AG08395 (cell line): ENCODE measurements at places on chromosomes 6 and 20.
A peak's percentile ranks its signal among the peaks of the same experiment; 100 is the strongest.

DNA sequence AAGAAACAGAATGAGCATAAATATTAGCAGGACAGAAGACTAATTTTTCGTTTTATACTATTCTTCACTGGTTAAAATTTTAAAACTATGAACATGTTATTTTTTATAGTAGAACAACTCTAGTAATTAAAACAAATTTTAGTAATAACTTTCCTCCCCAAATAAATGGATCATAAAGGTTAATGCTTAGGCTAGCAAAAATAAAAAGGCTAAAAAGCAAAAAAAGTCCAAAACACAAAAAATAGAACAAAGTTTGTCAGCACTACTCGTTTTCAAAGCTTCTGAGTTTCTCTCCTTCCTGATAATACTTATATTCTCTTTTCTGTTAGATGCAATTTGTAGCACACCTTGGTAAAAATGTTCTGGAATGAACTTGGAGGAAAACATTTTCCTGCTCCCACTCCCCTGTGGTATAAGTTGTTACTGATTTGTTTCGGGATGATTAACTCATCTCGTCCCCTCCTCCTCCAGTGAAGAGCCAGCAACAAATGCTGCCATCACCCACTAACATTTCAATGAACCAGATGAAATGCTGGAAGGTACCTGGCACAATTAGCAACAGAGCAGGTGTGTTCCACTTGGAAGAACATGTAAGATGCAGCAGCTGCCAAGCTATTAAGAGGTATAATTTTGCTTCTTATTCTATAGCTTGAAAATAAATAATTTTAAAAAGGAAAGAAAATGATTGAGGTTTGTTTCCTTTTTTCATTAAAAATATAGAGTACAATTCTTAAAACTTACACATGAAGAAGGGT lies 130.5 kb downstream of the MYB start:
- DNase-seq, result no peak

DNA sequence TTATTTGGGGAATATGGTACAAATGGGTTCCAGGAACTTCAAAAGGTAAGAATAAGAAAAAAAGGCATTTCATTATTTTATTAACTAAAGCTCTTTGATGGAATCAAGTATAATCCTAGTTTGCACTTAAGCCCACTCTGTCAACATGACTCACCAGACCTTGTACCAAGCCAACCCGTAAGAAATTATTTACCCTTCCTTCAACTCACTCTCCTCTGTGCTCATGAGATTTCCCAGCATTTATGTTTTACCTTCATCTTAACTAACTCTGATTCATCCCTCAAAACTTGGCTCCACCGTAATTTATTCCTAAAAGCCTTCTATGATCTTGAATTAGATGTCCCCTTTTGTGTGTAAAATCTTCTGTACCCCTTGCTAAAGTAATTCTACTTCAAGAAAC lies 308.7 kb downstream of the PKHD1 start:
- DNase-seq, result no peak

GRCh38 chr6:37432590-37432915 lies 468 bp upstream of the CMTR1 start:
- DNase-seq, result no peak

DNA sequence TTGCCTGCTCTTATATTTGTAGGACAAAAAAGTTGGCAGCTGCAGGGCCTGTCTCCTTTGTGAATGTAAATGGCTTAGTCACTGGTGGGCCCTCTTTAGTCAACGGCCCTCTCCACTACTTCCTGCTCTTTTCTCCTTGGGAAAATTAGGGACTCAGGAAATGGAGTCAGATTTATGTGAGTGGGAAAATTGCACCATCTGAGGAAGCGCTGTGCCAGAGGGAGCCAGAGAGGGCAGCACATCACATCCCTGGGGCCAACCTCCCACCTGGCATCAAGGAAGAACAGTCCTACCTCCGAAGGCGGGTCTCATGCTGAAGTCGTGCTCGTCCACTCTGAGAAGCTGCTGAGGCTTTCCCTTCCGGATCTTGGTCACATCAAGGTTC lies 15.6 kb downstream of the GABRR2 start:
- no peak for DNase-seq

DNA sequence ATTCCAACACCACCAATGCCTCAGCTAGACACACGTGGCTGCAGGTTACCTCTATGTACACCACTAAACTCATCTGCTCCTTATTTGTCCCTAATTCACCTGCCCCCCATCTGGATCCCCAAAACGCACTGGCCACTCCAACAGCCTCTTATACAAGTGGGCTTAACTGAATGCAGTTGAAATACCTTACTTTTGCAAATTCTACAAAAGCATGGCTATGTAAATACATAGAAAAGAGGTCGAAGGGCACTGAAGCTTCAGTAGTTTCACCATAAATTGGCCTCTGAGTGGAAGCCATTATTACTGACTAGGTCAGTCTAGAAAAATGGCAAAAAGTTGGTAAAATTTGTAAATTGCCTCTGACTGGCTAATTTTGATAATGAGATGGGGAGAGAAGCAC lies 11.1 kb upstream of the PPP1R3G start:
- no peak for DNase-seq

DNA sequence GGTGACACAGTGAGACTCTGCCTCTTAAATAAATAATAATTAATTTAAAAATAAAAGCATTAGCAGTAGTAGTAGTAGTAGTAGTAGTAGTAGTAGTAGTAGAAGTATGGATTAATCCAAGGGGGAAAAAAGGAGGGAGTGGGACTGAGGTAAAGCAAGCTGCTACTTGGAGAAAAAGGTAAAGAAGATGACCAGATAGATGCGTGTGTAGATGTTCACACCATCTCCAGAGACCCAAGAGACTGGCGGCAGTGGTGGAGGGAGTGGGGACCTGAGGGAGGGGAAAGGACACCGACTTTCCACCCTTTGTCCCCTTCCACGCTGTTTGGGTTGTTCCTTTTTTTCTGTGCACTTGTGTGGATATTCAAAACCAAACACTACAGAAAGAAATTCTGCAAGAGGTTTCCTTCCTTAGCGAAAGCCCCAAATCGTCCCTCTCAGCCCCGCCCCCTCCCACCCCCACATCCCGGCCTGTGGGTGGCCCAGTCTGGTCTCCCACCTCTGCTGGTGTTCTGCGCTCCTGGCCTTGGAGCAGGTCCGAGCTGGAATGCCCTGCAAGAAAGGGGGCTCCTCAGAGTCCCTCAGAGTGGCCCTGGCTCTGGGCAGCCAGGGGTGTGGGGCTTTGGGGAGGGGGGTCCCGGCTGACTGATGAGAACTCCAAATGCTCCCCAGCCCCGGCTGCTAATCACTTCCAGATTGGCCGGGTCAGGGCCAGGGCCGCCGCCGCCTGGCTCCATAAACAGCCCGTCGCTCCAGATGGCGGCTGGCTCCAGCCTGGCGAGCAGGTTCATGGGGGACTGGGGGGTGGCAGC lies 60.2 kb downstream of the UBE2V1 start:
- DNase-seq, result no peak

- peak; percentile 53 for DNase-seq
Observed at GRCh38 chr20:35151736-35152135, 4.6 kb upstream of the EDEM2 start.

DNA sequence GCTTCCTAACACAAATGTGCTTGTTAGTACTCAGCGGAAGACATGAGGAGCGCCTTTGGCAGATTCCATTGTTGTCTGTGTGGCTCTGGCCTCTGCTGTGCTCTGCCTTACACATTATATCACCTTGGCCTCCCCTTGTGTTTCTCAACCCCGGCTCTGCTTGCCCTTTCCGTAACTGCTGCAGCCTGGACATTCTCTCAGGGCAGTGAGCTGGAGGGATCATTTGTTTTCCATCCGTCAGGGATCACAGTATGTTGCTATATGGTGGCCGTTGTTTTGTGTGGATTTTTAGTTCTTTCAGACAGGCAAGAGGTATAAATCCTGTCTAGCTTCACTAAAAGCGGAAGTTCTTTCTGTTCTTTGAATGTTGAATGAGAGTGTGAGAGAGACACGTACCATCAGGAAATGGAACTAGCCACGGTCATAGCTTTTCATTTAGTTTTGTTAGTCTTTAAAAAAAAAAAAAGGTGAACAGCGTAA lies 175.1 kb downstream of the JARID2 start:
- no peak for DNase-seq

GRCh38 chr6:11202513-11203305 lies 29.8 kb downstream of the NEDD9 start:
- no peak for DNase-seq

DNA sequence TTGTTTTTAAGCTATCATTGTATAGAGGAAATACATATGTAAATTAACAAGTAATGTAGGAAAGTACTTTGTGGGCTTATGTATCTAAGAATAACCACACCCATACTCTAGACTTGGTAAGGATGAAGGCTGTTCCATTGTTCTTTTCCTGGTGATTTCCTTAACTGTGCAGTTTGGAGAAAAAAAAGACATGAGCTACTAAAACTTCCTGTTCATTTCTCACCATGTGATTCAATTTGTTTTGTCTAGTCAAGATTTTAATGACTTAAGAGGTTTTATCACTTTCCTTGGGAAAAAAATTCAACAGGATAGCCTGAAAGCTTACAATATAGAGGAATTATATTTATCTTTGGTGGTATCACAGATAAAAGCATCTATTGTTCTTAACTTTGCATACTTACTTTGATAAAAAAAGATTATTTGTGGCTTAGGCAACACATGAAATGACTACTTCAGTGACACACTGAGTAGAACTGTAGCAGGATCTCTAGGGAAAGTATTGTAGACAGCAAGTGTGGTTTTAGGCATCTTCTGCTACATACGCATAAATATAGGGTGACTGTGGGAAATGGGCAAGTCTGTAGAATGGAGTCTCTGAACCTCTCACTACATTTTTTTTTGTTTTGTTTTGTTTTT lies 80.3 kb downstream of the GJA1 start:
- no peak for DNase-seq

- no peak for DNase-seq
Observed at GRCh38 chr20:62535282-62535811, 59.6 kb upstream of the GATA5 start.

- DNase-seq, result no peak
Observed at GRCh38 chr6:137056121-137056880, 11.5 kb upstream of the IL20RA start.

- DNase-seq, result no peak
Observed at GRCh38 chr6:80144753-80145315, 38.4 kb downstream of the BCKDHB start.

DNA sequence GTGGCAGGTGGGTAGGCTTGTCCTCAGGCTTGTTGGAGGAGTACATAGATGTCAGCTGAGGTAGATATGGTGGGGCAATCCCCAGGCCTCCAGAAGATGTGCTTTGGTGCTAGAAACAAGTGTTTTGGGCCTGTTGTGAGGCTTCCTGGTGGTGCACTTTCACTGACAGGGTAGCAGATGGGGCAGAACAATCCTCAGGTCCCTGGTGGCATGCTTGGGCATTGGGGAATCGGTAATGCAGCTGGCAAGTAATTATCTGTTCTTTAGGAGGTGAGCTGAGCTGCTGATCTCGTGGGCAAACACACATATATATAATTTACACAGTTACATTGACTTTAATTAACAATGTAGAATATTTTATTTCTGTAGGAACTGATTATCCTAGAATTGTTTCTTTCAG lies 458.7 kb downstream of the BMP2 start:
- no peak for DNase-seq

GRCh38 chr6:118648866-118649554 lies 2.4 kb downstream of the CEP85L start:
- no peak for DNase-seq

DNA sequence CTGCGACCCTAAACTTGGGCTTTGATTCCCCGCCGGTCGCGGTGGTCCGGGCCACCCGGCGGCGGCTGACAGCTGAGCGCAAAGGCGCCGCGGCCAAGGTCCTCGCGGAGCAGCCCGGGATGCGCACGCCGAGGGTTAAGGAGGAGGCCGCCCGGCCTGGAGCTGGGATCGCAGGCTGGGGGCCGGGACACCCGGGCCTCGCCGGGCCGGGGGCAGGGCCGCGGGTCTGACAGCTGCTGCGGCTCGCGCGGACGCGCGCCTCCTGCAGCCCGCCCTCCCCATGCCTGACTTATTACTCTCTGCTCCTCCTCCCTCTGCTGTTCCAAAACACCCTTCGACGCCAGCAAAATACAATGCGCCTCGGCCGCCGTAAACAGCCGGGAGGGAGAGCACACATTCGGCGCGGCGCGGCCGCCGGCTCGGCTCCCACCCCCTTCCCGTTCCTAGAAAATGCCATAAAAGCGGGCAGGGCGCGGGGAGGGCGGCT lies 746 bp downstream of the BACH2 start:
- DNase-seq, result peak; percentile 36

DNA sequence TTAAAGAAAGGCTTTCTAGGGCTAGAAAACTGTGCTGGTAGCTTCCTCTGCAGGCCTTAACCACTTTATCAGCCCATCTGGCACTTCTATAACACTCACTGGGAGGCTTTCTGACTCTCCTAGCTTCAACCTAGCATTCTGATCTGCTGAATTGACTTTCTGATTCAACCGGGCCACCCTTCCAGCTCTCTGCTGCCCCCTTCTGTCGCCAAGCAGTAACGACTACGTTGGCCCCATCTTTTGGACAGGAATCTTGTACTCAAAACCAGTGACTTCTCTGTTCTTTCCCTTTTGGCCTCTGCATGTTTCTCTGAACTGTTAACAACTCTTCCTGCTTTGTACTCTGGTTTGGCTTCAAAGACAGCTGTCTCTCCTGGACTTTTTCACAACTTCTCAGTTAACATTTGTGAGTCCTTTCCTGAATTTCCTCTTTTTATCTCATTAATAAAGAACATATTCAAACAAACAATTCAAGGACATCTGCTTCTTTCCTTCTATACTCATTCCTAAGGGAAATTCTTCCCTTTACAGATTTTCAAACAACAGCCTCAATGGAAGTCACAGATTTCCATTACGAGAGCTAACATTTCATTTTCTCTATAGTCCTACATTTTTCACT lies 43.9 kb upstream of the FAM135A start:
- DNase-seq, result peak; percentile 83

GRCh38 chr6:157088841-157089240 lies 234.5 kb downstream of the TMEM242 start:
- no peak for DNase-seq

GRCh38 chr6:166446146-166446545 lies 63.4 kb upstream of the MPC1 start:
- DNase-seq, result no peak

GRCh38 chr6:5783584-5784089 lies 223.1 kb downstream of the NRN1 start:
- DNase-seq, result no peak

DNA sequence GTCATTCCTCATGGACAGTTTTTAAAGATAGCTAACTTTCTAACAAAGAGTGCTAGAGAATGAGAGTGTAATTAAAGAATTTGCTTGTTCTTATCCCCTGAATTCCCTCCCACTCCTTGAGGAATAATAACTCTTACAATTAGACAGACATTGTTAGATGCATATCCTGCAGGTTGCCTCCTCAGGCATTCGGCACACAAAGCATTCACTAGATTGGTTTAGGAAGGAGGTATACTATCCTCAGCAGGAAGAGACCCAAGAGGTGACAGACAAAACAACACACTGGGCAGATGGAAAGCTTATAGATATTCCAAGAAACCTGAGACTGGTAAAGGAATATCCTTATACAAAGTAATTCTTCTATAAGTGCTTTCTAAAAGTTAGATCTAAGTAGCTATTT lies 109.1 kb upstream of the FAM184A start:
- no peak for DNase-seq

DNA sequence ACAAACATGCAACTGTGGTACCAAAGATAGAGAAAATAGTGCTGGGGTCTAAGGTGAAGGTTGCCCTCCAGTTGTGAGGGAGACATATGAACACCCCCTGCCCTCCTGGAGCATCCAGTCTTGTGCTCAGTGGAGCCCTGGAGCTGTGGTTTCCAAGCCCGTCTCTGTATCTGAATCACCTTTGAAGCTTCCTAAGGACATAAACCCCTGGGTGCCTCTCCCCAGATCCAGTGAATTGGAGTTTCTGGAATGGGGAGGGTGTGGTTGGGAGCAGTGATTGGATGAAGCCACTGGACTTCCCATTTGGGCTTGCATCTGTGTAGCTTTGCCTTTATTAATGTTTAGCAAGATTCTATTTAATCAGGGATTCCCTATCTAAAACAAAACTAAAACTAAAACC lies 22.4 kb upstream of the E2F3 start:
- DNase-seq, result no peak
